ENCODE measurements at places on chromosomes 3 and 15.

- DNase-seq = no peak
Measured at GRCh38 chr15:98860281-98861041, 147.1 kb downstream of the PGPEP1L start.

GRCh38 chr3:3372210-3372777 lies 192.8 kb upstream of the CRBN start:
- no peak for DNase-seq

DNA sequence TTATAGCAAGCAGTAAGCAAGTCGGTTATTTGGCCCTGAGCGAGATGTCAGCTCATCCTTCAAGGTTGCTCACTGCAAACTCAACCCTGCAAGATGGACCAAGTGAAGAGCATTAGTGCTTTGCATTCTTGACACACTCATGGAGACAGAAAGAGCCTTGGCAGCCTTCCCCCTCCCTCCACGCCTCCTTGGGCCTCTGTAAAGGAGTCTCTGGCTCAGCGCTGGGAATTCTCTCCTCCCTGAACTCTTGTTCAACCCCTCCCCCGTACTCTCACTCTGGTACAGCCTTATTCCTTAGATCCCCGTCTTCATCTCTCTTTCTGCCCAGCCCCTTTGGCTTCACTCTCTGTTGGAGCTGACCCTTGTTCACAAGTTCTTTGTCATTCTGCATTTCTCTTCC lies 2.2 kb upstream of the CX3CR1 start:
- DNase-seq = no peak

DNA sequence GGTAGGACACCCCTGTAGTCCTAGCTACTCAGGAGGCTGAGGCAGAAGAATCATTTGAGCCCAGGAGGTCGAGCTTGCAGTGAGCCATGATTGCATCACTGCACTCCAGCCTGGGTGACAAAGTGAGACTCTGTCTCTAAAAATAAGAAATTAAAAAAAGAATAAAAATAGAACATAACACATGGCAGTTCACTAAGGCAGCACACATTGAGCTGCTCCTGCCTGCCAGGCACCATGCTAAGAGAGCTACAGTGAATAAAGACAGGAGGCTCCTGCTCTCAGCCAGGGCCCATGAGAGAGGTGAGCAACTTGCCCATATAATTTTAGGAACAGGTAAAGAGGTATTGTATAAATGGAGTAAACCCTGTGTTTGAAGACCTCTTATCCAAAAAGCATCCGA lies 54.3 kb downstream of the EBLN2 start:
- no peak for DNase-seq

GRCh38 chr3:103976931-103977339 lies 1389.8 kb upstream of the ALCAM start:
- no peak for DNase-seq

DNA sequence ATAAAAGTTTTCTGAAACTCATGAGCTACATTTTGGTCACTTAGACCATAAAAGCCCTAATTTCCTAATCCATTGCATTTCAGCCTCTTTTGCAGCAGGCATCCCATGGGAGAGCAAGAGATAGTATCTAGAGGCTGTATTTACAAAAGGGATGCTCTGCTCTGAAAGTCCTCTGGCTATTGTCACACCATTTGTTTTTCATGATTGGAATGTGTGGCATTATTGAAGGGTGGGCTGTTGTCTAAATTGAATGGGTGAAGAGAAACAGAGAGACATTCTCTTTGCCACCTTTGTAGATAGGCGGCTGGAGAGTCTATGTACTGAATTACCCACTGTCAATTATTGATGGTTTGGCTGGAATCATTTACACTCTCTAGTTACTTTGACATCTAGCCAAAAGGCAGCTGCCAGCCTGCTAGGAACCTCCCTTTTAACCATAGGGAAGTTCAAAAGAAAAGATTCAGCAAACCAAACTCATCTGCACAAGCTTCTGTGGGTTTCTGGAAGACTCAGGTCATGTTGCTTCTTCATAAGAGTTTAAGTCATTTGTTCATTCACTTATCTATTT lies 89.8 kb upstream of the RARB start:
- no peak for DNase-seq

GRCh38 chr3:130925628-130926027 lies 31.7 kb downstream of the ATP2C1 start:
- DNase-seq = no peak

GRCh38 chr3:181713676-181714612 lies 2.2 kb downstream of the SOX2 start:
- DNase-seq = no peak

- no peak for DNase-seq
Measured at GRCh38 chr3:69115731-69116130, 6.7 kb downstream of the LMOD3 start.

DNA sequence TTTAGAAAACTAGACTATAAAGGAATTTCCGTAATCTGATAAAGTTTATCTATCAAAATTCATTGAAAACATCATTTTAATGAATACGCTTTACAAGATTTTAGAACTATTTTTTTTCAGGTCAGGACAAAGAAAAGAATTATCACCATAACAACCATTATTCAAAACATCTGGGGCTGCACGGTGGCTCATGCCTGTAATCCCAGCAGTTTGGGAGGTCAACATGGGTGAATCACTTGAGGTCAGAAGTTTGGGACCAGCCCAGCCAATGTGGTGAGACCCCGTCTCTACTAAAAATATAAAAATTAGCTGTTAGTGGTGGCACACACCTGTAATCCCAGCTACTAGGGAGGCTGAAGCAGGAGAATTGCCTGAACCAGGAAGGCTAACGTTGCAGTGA lies 260.4 kb downstream of the WNT5A start:
- DNase-seq = no peak

- no peak for DNase-seq
Measured at GRCh38 chr3:141726483-141726882, 11.6 kb upstream of the RNF7 start.

GRCh38 chr3:128623762-128624176 lies 26.8 kb downstream of the RPN1 start:
- DNase-seq = no peak

- DNase-seq = no peak
Measured at GRCh38 chr15:82030176-82030575, 15.6 kb downstream of the MEX3B start.

DNA sequence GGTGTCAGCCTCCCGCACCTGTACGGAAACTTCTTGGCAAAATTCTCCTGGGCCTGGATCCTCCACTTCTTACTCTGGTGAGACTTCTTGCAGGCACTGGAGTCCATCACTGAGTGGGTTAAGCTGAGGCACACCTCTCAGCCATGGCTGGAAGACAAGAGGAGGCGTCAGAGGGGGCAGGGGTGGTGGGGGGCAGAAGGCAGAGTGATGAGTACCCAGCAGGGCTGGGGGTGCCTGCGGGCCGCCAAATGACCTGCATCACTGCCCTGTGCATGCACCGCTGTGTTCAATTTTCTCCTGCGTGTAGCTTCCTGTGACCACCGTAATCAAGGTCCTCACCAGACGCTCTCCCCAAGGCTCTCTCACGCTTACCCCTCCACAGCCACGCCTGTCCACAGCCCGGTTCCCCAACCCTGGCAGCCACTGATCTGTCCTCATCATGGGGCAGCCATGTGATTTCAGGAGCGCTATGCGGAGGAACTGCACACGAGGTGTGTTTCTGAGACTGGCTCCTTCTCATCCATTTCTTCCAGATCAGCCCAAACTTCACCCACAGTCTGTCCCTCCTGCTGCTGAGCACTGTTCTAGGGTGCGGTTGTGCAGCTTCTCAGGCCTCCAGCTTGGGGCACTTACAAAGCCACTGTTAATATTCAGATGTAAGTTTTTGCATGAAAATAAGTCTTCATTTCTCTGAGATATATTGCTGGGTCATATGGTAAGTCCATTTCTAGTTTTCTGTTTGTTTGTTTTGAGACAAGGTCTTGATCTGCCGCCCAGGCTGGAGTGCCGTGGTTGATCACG lies 5.2 kb downstream of the C3orf22 start:
- DNase-seq = no peak

- DNase-seq = no peak
Measured at GRCh38 chr3:73558727-73559075, 66.0 kb downstream of the PDZRN3 start.

DNA sequence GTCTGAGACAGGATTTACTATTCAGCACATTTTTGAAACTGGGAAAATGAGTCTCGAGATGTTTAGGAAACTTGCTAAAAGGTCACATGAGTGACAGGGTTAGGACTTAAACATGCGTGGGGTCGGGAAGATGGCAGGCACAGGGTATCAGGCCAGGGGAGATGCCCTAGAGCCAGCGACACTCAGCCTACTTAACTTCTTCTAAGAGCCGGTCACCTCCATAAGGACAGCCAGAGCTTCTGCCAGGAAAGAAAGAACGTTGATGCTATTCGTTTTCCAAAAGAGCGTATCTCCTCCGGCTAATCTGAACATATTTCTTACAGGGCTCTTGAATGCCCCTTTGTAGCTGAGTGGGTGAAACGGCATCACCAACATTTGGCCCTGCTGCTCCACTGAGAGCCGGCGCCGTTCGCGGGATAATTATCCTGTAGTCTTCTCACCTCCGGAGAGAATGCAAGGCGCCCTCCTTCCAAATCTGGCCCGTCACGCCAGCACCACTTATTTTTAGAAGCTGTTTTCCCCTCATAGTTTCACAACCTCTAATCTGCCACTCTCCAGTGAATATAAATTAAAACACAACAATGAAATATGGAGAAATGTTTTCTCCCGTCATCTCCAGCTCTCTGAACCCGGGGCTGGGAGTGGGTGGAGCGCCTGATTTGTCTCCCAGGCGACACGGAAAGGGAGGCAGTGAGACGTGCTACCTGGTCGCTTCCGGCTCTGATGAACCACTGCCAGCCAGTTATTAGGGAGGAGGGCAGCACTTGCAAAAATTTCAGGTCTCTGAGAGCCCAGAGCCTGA lies 58.5 kb downstream of the LIPC start:
- no peak for DNase-seq

DNA sequence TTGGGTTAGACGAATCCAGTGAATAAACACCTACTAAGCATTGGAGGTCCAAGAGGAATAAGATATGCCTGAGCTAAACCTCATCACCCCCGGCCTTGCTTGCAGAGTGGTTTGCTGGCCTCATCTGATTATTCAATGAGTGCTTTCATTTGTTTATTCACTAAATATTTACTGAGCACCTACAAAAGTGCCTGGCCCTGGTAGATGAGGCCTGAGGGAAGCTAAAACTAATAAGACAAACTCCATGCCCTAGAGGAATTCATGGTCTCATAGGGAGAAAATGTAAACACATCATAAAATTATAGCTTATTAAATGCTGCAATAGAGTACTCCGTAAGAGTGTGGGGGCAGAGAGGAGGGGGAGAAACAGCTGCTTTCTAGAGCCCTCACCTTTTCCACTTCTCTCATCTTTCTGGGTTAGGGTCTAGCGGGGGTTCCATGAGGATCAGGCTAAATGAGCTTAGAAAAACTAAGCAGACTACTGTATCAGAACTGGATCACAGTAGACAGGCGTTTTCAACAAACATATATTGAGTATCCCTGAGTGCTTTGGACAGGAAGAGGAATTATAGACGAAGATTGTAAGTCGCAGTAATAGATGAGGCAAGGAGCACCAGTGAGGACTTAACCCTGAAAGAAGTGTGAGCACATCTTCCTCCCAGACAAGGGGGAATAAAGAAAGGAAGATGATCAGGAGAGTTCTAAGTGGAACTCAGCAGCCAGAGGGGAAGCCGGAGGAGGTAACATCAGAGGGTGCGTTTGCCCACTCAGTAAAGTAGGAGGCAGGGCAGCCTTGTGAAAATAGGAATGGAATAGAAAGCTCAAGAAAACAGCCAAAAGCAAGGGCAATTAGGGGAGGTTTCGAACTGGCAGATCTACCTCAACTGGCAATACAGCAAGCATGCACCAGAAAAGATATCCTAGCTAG lies 31.5 kb upstream of the LAMP3 start:
- no peak for DNase-seq

DNA sequence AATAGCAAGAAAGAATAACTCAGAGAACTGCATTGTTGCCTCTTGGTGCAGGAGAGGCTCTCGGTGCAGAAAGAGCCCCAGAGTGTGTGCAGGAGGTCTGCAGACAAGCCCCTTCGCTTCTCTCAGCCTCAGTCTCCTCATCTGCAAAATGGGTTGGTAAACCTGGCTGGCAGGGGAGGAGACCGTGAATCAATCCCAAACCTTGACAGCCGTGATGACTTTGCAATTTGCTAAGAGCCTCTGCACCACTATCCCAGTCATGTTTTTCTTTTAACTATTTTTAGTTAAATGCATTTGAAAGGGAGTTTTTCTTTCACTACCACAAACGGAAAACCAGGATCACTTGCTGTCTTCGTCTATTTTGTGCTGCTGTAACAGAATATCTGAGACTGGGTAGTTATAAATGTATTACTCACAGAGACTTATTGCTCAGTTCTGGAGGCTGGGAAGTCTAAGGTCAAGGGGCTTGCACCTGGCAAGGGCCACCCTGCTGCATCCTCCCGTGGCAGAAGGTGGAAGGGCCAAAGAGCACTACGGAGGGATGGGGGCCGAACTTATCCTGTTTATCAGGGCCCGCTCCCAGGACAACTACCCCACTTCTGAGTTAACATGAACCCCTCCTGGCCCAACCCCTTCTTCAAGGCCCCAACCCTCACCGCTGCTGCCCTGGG lies 14.2 kb upstream of the IQSEC1 start:
- no peak for DNase-seq

- no peak for DNase-seq
Measured at GRCh38 chr3:94928921-94929320, 866.1 kb downstream of the NSUN3 start.

- no peak for DNase-seq
Measured at GRCh38 chr15:93201940-93202339, 112.9 kb upstream of the RGMA start.

GRCh38 chr15:50028326-50028725 lies 90.7 kb downstream of the ATP8B4 start:
- no peak for DNase-seq

DNA sequence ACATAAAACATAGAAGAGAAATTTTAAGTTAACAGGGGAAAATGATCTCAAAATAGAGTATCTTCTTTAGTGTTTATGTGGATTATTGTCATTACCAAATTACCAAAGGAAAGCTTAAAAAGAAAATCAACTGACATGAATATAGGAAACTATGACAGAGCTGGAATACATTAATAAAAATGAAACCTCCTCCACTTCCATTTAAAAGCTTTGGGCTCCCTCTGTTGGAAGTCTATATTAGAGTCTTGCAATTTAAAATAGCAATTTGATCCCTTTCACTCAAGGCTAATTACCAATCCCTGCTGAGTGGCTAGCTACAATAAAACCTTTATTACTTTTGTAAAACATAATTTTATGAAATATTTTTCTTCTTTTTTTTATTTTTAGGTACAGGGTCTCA lies 61.4 kb upstream of the IMPG2 start:
- DNase-seq = no peak

GRCh38 chr3:62376906-62377877 lies 3.8 kb upstream of the FEZF2 start:
- DNase-seq = no peak

DNA sequence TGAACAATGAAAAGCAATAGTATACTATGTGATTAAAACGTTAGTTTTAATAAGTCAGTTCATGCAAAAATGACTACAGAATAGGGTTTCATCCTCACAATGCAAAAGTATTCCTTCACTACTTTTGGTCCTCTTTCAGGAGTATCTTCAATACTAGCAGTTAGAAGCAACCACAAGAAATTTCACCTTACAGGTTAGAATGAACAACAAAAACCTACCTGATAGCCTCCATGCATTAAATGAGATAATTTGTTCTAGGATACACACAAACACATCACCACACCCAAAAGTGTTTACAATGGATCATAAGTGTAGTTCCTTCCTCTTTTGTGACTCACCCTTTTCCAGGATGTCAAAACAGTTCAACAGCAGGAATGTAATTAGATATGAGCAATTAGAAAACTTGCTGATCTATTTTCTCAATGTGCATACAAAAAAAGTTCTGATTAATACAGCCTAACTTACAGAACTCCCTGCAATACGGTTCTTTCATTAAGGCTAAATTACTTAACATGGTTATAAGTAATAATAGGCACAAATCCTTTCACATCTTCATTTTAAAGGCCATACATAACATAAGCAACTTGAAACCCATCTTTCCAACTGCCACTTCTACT lies 21.6 kb downstream of the UACA start:
- no peak for DNase-seq

All from activated CD4-positive, alpha-beta T cell treated with anti-CD3 and anti-CD28 coated beads for 24 hours (primary cell).